ENCODE measurements at places on chromosomes 11 and 22.

DNA sequence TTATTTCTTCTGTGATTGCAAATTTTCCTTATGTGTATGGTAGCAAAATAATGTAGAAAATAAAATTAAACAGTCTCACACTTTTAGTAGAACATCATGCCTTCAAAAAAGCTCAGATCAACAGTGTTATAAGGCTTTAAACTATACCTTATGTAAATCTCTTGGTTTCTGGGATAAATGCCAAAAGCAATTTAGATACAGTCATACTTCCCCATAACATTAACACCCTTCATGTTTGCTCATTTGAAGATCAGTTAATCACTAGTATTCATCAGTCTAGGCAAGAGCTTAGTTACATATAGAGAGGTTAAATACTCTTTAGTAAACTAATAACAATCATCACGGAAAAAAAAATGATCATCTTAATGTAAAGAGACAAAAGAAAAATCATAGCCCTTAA lies 421.8 kb upstream of the ANO3 start:
- no peak for DNase-seq

DNA sequence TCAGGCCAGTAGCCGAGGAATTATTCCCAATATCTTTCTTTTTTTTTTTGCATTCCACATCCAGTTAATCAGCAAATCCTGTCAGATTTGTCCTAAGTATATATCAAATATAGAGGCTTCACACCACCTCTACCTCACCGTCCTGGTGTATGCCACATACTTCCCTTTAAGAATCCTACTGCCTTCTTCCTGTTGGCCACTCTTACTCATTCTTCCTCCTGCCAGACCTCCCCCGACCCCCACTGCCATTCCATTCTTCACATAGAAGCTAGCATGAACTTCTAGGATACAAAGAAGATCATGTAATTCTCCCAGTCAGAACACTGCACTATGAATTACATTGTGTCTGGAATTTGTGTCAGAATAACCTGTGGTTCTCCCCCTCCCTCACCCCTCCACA lies 89.5 kb downstream of the TRIM44 start:
- DNase-seq: no peak

DNA sequence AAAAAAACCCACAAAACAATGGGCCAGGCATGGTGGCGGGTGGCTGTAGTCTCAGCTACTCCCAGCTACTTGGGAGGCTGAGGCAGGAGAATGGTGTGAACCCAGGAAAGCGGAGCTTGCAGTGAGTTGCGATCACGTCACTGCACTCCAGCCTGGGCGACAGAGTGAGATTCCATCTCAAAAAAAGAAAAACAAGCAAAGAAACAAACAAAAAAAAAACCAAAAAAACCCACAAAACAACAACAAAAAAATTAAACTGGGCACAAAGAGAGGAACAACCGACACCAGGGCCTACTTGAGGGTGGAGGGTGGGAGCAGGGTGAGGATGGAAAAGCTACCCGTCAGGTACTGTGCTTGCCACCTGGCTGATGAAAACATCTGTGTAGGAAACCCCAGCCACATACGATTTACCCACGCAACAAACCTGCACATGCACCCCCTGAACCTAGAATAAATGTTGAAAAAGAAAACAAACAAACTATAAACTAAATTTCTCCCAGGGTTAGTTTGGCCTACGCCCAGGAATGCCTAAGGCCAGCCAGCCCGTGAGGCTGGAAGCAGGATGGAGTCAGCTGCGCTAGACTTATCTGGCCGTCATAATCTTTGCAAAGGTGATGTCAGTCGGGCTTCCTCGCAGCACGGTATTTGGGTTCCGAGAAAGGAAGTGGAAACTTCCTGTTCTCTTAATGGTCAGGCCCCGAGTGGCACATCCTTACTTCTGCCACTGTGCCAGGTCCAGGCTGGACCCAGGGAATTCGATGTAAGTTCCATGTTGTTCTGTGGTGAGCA lies 21.9 kb upstream of the CYB5R3 start:
- no peak for DNase-seq

DNA sequence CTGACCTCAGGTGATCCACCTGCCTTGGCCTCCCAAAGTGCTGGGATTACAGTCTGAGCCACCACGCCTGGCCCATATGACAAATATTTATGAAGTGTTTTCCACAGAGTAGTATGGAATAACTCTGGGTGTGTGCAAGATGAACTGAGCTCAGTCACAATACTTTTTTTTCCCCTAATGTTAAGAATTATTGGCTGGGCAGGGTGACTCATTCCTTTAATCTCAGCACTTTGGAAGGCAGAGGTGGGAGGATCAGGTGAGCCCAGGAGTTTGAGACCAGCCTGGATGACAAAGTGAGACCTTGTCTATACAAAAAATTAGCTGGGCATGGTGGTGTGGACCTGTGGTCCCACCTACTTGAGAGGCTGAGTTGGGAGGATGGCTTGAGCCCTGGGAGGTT lies 6.4 kb downstream of the PTPRJ start:
- no peak for DNase-seq

GRCh38 chr11:46380340-46381047 lies 975 bp upstream of the MDK start:
- peak; percentile 78 for DNase-seq

DNA sequence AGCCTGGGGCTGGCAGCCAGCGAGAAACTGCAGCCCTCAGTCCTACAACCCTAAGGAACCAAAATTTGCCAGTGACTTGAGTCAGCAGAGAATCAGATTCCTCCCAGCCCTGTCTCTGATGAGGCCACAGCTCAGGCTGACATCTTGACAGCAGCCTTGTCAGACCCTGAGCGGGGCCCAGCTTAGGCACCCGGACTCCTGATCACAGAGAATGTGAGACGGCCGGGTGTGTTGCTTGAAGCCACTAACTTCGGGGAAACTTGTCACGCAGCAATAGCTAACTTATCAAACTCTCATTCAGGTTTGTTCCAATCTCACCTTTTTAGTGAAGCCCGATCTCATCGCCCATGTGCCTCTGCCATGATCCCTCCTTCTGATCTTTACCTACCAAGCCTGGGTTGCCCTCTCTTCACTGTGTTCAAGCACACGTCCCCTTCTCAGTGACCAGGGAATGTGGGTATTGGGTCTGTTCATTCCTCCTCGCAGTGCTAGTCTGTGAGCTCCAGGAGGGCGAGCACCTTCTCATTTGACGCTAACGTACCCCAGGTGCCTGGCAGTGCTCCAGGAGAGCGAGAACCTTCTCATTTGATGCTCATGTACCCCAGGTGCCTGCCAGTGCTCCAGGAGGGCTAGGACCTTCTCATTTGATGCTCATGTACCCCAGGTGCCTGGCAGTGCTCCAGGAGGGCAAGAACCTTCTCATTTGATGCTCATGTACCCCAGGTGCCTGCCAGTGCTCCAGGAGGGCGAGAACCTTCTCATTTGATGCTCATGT lies 280.7 kb downstream of the BRD1 start:
- no peak for DNase-seq

DNA sequence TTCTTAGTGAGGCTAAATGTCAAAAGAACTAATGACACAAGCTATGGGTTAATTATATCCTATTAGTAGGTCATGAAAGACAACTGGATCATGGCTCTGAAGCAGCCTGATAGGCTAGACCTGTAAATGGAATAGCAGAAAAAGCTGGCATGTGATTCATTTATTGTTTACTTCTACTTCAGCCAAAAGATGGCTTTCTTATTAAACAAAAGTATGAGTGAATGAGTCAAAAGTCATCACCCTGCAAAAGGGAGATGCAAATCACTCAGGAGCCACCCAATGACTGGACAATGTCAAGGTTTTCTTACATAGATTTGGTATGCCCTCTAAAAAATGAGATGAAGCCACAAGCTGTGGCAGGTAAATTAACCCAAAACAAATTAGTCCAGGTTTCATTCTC lies 138.0 kb downstream of the TRPC6 start:
- no peak for DNase-seq

- no peak for DNase-seq
Measured at GRCh38 chr11:27294654-27295053, 68.4 kb downstream of the CCDC34 start.

- no peak for DNase-seq
Measured at GRCh38 chr11:72451831-72452376, 17.6 kb upstream of the CLPB start.

DNA sequence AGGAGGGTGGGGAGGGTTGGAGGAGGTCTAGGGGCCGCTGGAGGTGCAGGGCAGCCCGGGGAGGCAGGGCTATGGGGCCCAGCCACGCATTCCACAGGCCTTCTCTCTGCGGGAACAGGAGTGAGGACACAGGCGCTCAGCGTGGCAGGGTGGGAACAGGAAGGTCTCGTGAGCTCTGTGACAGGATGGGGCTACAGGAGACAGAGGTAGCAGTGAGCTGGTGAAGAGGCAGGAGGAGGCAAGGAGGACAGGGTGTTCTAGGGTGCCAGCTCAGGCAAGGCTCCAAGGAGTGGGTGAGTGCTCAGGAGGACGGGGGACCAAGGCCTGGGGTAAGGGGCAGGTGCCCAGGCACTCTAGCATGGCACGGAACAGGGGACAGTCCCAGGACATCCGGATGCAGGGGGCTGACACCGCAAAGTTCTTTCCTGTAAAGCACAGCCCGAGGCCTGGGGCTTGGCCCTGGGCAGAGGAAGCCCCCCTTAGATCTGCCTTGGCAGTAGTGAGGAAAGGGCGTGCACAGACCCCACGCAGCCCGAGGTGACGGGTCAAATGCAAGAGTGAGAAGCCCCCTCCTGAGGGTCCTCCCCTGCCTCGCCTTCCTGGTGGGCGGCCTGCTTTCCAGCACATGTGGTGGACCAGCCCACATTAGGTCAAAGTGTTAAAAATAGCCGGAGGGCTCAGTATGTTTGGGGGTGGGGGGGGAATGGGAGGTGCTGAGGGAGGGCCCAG lies 4.7 kb upstream of the NEAT1 start:
- DNase-seq: peak; percentile 77

DNA sequence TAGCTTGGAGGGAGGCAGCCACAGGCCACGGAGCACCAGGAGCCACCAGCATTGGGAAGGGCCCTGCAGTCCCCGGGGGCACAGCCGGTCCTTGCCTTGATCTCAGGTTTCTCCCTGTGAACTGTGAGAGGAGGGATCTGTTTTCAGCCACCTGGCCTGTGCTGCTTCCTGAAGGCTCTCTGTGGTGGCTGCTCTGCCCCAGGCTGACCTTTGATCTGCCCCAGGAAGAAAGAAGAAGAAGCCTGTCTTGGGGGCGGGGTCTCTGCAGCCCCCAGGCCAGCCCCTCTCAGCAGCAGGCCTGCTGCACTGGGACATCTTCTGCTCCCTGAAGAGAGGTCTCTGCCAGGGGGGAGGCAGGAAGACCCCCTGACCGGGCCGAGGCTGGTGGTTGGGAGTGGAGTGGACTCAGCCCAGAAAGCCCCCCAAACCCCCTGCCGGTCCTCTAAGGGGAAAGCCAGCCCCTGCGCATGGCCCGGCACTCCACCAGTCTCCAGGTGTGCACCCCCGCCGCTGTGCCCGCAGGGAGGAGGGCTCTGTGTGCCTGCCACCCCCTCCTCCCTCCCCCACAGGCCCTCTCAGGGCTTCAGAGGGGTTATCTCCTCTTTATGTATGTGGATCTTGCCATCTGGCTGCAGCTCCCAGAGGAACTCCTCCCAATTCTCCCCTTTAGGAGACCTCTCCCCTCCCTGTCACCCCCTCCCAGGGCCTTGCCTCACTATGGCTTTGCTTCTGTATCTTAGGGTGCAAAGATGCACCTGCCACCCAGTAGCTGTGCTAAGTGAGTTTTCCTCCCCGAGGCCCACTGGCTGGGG lies 675.3 kb downstream of the BRD1 start:
- DNase-seq: no peak

GRCh38 chr11:16027621-16028020 lies 328.7 kb downstream of the SOX6 start:
- no peak for DNase-seq

DNA sequence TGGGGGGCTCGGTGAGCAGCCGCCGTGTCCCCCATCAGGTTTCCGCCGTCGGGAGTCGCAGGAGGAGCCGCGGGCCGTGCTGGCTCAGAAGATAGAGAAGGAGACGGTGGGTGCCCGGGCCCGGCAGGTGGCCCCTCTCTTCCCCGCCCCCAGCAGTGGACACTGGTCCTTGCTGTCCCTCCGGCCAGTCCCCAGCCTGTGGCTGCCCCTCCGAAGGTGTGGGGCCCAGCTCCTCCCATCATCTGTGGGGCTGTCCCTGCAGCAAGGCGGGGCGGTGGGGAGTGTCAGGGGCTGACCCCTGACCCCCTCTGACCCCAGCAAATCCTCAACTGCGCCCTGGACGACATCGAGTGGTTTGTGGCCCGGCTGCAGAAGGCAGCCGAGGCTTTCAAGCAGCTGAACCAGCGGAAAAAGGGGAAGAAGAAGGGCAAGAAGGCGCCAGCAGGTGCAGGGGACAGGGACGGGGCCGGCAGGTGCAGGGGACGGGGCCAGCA lies 15.3 kb downstream of the EPS8L2 start:
- no peak for DNase-seq

GRCh38 chr22:36101756-36102155 lies 58.8 kb downstream of the APOL3 start:
- no peak for DNase-seq

DNA sequence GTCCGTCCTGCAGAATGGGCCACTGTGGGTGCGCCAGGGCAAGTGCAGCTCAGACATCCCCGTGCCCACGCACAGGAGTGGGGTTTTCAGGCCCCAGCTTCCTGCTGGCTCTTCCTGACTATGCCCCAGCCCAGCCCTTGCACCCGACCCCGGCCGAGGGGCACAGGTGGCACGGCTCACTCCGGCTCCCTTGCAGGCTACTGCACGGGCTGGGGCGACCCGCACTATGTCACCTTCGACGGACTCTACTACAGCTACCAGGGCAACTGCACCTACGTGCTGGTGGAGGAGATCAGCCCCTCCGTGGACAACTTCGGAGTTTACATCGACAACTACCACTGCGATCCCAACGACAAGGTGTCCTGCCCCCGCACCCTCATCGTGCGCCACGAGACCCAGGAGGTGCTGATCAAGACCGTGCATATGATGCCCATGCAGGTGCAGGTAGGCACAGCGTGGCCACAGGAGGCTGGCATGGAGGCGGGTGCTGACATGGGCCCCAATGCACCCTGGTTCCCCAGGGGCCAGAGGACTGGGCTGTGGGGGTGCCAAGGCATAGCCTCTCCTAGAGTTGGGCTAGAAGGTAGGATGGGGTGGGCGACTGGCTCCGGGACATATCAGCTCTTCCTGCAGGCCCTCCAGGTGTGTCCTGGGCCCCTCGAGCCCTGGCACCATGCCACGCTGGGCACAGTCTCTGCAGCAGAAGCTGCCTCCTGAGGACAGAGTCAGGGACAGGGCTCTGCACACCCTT lies 27.7 kb downstream of the MUC2 start:
- no peak for DNase-seq

Data from femur (tissue), 1 donor.